ENCODE measurements at places on chromosomes 6 and 20.

DNA sequence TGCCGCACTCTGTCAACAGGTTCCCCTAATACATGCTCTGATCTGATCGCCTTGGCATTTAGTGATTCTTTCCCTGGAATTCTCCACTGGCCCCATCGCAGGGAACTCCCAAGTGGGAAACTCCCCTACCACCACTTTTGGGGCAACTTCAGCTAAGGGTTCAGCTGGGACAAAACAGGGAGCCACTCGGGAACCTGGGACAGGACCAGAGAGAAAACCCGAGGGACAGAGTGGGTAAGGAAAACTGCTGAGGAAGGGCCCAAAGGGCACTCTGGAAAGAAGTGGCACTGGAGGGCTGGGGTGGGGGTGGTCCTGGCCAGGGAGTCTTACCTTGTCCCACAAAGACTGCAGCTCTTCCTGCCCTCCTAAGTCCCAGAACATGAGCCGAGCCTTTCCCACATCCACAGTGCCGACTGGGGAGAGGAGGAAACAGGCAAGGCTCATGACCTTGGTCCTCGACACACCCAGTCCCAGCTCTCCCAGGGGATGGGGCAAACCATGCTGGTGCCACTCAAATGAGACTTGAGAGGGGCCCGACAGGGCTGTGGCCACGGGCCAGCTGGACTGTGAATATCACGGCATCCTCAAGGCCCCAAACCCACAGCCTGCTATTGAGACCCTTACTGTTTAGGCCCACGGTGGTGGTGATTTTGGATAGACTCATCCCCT lies 1.6 kb downstream of the ARFRP1 start:
- no peak for DNase-seq

GRCh38 chr6:16216501-16217155 lies 21.8 kb upstream of the GMPR start:
- no peak for DNase-seq

GRCh38 chr6:26366504-26366903 lies 1.5 kb downstream of the BTN3A2 start:
- DNase-seq = no peak

DNA sequence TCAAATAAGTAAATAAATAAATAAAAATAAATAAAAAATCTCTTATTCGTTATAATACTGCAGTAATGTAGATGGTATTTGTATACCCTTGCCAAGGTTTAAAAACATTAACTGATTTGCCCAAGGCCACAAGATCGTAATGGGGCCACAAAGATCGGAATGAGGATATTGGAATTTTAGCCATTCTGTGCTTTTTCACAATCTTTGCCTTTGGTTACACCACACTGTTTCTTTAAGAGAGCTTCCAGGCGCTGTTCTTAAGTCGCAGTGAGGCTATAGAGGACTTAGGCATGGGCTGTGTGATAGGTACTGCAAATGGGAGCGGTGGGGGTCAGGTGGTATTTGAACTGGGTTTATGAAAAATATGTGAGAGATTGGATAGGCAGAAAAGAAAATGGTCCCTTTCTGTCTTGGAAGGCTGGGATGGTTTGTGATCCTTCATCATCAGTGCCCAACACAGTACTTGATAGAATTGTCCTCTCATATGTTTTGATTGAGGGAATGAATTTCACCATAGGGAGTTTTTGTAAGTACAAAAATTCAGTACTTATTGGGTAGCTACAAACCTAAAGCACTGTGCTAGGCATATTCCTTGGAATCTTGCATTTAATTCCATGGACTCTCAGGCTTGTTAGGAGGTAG lies 1.4 kb downstream of the NUS1 start:
- no peak for DNase-seq

GRCh38 chr6:160247457-160247883 lies 11.2 kb downstream of the SLC22A2 start:
- DNase-seq = peak; percentile 7

- DNase-seq = no peak
These were observed 1.9 kb upstream of the RAET1L start for GRCh38 chr6:150026976-150027805.
